ENCODE measurements at places on chromosomes 4 and X.
A peak's percentile ranks its signal among the peaks of the same experiment; 100 is the strongest.

GRCh38 chr4:94208918-94209317 lies 1.3 kb downstream of the SMARCAD1 start:
- no peak for DNase-seq

DNA sequence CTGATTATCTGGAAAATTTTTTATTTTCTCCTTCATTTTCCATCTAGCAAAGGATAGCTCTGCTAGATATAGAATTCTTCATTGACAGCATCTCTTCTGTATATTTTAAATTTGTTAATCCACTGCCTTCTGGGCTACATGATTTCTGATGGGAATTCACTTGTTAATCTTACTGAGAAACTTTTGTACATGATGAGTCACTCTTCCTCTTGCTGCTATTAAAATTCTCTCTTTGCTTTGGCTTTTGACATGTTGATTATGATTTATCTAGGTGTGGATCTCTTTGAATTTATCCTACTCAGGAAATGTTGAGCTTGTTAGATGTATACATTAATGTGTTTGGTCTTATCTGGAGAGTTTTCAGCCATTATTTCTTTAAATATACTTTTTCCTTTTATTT lies 27.5 kb downstream of the OR13H1 start:
- no peak for DNase-seq

GRCh38 chrX:120604361-120604782 lies 471 bp downstream of the MCTS1 start:
- DNase-seq = peak; percentile 54

- DNase-seq = no peak
Measured at GRCh38 chrX:137362583-137362982, 203.3 kb upstream of the ZIC3 start.

GRCh38 chr4:168484626-168485025 lies 4.3 kb upstream of the DDX60L start:
- no peak for DNase-seq

DNA sequence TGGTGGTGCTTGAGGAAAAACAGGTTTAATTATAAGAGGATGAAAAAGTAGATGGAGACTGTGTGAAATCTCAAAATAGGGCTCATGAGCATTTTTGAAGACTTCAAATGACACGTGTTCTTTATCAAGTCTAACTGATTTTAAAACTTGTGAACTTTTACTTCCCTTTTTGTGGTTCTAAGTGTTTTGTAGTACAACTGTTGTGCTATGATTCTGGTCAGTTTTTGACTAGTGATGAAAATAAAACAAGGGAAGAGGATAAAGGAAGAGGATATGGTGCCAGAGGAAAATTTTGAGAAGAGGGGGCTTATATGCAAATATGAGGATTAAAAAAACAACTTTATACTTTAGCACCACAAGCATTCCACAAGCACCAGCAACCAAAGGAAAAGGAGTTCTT lies 644.0 kb downstream of the RPA4 start:
- no peak for DNase-seq

DNA sequence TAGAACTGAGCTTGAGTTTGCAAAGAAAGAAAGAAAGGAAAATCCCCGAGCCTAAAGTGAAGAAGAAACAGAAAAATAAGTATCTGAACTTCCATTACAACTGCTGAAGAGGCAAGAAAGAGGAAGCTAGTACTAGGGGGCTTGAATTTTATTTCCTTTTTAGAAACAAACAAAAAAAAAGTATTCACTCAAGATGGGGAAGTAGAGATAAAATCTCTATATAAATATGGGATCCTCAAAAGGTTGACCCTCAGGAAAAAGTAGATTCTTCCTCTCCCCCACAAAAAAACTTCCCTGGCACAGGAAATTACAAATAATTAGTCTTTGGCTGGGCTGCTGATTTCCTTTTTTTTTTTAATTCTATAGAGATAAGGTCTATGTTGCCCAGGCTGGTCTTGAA lies 16.0 kb downstream of the LRBA start:
- no peak for DNase-seq

All from CD4-positive, alpha-beta T cell treated with Interleukin-15 for 1 hour (primary cell).